ENCODE measurements at places on chromosomes 5 and 9. TPM values are rescaled to one million over a fixed set of nuclear protein-coding genes. Genes with fewer than 3 reads are reported as not detected.

The CDC20B gene
- total RNA-seq: 0.14 TPM

The ZNG1A gene
- 26.3 TPM for total RNA-seq

The FAM174A gene
- 13.0 TPM for total RNA-seq

The TPPP gene
- 5.3 TPM for total RNA-seq

The IFNW1 gene
- total RNA-seq: not detected

The PCAT7 gene
- total RNA-seq: 0.92 TPM

The PDE6A gene
- 0.15 TPM for total RNA-seq

All from A549 treated with DMSO at 1 μM for 4 hours (cell line).